ENCODE measurements at places on chromosomes 2 and 18.

- no peak for DNase-seq
Observed at GRCh38 chr2:239288951-239289511, 111.8 kb downstream of the HDAC4 start.

DNA sequence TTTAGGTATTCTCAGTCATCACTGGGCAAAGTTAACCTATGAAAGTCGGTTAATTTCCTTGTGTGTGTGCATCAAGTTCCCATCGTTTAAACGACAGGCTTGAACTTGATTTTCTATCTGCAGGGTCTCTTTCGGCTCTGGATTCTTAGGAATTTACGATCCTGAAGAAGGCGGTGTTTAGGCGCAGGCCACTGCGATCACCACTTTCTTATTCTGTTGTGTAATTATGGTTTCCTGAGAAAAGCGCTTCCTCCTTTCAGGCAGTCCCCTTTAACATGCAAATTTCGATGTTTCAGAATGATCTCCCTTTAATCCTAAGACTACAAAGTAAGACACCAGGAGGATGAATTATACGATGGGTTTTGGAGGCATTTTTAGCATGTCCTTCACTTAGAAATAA is 27.9 kb upstream of the MBP start:
- DNase-seq = no peak

DNA sequence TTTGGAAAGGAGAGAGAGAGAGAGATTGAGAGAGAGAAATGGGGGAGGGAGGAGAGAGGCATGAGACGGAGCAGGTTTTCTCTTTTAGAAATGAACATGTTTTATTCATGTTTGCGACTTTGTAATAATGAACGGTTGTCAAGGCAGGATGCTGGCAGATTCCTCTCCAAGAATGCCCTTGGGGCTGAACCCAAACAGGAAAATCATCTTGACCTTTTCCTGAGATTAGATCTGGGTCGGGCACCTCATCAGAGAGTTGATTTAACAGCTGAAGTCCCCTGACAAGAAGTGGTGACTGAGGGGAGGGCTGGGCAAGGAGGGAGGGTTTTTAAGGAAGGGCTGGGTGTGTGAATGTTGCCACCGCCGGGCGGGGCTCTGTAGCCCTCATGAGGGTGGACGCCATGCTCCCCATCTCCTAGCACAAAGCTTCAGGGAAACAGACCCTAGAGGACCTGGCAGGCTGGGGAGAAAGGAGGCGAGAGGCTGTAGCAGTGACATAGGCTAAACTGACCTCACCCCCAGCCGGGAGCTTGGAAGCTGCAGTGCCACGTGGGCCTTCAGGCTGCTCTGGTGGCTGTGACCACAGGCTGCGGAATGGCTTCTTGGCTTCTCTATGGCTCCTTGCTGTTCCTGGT is 60.0 kb downstream of the LIPG start:
- no peak for DNase-seq

- no peak for DNase-seq
Observed at GRCh38 chr2:105384216-105384615, 14.6 kb downstream of the FHL2 start.

DNA sequence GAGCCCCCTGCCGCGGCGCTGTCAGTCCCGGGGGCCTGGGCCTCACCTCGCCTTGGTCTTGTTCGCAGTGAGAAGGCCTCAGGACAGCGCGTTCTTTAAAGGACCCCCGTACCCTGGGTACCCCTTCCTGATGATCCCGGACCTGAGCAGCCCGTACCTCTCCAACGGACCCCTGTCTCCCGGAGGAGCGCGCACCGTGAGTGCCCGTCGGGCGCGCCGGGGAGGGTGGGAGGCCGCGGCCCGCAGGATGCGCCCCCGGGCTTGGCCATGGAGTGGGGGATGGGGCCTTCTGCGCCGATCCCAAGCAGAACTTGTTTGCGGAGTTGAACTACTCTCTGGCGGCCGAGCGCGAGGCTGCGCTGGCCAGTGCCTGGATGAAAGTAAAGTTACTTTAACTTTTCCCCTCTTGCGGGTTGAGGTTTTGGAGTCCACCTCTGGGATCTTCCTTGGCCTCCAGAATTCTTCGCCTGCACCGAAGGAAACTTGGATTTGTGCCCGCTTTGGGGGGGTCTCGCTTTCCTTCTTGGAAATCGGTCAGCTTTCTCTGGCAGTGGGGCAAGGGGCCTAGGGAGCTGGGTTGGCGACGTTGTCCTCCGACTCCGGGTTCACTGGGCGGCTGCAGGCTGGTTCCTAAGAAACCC is 1.2 kb downstream of the TCF7L1 start:
- DNase-seq = peak; percentile 29

DNA sequence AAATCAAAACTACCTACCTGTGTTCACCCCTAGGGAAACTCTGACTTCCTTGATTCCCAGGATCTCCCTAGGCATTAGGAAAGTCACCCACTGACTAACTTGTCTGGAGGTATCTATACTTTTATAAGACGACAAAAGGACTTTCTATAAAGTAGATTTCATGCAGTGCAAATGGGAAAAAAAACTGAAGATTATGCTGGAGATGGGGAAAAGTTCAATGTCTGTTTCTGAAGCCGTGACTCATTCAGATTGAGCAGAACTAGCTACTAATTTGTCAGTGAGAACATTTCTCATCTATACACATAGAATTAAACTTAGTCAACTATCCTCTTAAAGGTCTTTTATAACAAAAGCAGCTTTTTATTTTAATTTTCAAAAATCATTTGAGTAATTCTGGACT is 6.0 kb downstream of the SEPTIN10 start:
- DNase-seq = no peak

DNA sequence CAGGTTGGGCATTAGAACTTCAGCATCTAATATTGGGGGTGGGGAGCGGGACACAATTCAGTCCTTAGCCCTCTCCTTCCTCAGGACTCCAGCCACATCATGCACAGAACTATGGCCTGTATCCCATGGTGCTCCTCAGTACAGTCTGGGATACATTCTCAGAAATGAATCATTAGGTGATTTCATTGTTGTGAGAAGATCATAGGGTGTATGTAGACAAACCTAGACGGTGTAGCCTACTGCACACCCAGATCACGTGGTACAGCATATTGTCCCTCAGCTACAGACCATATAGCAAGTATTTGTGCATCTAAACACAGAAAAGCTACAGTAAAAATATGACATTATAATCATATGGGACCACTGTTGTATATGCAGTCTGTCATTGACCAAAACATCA is 23.2 kb upstream of the IMP4 start:
- no peak for DNase-seq

DNA sequence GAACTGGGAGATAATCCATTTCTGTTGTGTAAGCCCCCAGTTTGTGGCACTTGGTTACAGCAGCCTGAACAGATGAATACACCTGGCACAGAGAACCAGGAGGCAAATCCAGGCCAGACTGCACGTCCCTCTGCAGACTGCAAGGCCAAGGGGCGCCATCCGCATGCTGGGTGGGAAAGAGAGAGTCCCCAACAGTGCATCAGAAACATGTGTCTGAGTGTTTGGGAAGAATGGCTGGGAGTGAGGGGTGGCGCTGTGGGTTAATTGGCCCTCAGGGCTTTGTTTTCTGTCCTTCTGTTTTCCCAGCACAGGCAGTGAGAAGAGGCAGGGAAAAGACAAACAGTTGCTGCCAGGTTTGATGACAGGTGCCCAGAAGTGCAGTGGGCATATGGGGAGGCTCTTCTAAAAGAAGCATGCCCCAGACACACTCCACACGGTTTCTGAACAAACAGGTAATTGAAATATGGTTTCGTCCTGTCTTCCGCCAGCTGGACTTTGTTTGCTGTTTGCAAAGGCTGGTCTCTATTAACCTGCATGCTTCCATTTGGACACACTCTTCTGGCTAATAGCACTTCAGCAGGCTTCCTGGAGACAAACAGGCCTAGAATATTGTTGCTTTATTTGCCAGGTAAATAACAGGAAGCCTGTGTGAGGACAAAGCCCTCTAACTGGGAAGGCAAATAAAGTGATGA is 43.4 kb upstream of the SEC11C start:
- DNase-seq = no peak

DNA sequence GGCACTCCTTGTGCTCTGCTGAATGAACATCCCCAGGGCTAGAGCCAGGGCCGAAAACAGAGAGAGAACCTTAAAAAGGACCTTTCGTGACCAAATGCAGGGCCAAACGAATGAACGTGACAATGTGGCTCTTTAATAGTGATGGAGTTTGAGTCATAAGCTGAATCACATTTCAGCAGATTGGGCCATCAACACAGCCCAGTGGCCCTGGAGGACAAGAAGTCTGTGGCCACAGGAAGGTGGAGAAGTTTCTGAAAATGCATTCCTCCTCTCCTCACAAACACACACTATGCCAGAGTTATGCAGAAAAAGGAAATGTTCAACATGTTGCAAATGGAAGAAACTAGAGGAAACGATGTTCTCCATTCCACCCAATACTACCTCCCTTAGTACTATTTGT is 415.8 kb downstream of the HRH4 start:
- peak; percentile 3 for DNase-seq

- DNase-seq = no peak
Observed at GRCh38 chr18:72848503-72849237, 19.1 kb downstream of the NETO1 start.

DNA sequence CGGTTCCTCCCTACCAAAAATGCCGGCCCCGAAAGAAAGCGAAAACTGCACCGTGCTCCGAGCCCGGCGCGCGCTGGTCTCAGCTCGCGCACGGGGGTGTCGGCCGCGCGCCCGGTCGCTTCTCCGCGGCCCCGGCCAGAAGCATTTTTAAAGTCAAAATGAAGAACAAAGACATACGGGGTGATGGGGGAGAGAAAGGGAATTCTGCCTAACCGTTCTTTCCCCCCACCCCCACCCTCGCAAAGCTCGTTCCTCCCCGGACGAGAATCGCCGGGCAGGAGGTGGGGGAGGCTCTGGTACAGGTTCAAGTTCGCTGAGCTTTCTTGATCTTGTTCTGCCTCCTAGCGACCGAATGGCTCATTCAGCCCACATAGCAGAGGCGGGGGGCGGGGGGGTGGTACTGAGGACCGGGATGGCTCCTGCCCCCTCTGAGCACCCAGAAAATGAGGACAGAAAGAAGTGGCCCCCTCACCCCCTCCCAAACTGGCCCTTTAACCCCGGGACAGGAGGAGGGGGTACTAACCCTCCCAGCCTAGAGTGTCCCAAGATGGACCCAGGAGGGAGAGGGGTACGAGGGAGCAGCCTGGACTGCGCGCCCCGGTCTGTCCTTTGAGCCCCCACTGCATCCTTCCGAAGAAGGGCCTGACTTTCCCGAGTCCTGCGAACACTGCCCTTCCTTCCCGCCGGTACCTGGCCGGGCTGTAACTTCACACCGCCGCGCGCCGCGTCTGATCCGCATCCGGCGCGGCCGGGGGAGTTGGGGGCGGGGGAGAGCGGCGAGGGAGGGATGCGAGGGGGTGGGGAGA is 3.1 kb downstream of the BCL11A start:
- peak; percentile 18 for DNase-seq

GRCh38 chr2:49194701-49195100 is 40.4 kb upstream of the FSHR start:
- DNase-seq = no peak

- DNase-seq = peak; percentile 42
Observed at GRCh38 chr2:83595121-83595690, 863.9 kb downstream of the SUCLG1 start.

GRCh38 chr2:212135739-212136138 is 402.9 kb downstream of the ERBB4 start:
- DNase-seq = peak; percentile 77

GRCh38 chr18:5759194-5759593 is 136.1 kb downstream of the TMEM200C start:
- DNase-seq = no peak

- DNase-seq = peak; percentile 16
Observed at GRCh38 chr2:231926761-231927565, 767 bp upstream of the NPPC start.

DNA sequence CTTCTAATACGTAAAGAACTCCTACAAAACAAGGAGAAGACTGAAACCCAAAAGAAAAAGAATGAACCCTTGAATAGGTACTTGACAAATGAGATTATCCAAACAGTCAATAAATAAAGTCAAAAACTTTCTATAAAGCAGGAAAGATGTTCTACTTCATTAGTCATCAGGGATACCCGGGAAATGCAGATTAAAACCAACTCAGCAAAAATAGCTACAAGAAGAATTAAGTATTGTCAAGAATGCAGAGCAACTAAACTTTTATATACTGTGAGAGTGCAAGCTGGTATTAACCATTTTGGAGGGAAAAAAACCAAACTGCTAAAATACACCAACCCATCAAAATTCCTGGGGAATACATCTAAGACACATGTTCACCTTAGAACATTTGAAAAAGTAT is 10.4 kb downstream of the TXNL1 start:
- no peak for DNase-seq

GRCh38 chr2:38194751-38195150 is 118.8 kb upstream of the CYP1B1 start:
- no peak for DNase-seq

DNA sequence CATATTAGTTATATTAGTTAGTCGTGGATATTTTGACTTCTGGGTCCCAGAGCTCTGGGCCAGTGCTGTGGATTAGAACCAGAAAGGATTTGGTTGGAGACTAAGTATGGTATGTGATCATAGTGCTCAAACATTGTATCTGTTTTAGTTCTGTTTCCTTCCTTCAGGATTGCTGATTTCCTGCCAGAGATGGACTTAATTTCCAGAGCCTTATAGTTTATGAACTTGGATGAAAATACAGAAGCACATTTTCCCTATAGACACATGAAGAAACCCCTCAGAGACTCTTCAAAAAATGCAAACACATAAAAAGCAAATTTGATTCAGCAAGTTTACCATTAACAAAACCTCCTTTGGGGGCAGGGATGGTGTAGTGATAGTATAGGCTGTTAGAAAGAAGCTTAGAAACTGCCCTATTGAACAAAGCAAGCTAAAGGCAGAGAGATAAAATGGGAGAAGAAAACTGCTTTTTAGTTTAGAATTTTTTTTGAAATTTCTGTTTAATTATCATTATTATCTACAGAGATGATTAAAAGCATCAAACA is 88.7 kb upstream of the EFEMP1 start:
- DNase-seq = no peak

- DNase-seq = peak; percentile 97
Observed at GRCh38 chr2:160666154-160667060, 172.8 kb upstream of the RBMS1 start.

DNA sequence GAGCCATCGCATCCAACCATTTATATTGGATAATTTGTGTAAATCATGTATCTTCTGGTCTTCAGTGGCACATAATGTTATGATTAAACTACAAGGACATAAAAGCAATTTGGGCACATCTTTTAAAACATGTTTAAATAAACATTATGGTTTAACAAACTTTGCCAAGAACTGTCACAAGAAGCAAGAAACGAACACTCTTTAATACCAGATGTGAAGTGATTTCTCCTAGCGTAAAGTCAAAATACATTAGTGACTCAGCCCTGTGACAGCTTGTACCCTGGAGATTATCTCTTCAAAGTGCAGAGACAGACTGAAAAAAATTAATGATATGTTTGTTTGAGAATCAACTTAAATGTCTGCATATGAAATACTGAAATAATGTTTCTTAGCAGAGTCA is 39.9 kb downstream of the DSEL start:
- DNase-seq = peak; percentile 79

DNA sequence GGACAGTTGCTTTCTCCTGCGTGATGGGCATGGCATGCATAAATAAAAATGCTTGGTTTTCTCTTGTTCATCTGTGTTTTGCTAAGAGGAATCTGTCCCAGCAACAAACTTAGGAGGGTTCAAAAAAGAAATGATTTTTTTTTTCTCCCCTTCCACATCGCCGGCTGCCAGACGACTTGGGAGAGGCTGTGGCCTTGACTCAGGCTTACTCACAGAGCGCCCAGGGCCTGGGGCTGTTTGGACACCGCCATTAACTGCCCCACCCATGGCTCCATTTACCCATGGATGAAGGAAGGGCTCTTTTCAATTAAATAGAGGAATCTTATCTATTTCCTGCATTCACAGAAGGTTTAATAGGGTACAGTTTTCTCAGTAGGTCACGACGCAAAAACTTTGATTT is 22.3 kb upstream of the SERPINB5 start:
- no peak for DNase-seq

Measured in fibroblast of gingiva (primary cell).